BE2C (cell line): ENCODE measurements at places on chromosomes 2 and 18.

DNA sequence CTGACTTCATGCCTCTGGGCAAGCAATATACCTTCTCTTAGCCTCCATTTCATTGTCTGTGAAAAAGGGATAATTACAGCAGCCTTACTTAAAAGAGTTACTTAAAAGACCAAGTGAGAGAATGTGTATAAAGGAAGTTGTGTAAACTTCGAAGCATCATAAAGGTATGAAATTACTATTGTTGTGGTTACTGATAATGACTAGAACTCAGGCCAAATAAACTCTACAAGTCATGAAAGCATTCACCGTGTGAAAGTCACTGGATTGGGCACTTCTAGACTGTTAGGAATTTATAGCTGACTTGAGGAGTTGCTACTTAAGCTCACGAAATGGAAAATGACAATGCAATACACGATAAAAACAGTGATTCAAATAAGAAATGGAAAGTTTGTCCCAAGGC is 67.4 kb upstream of the HAAO start:
- no peak for DNase-seq

GRCh38 chr2:150339951-150340350 is 147.5 kb downstream of the RND3 start:
- no peak for DNase-seq

- no peak for DNase-seq
Observed at GRCh38 chr2:42752314-42752713, 11.6 kb downstream of the OXER1 start.

- DNase-seq: no peak
Observed at GRCh38 chr2:51335087-51336058, 303.4 kb upstream of the NRXN1 start.

DNA sequence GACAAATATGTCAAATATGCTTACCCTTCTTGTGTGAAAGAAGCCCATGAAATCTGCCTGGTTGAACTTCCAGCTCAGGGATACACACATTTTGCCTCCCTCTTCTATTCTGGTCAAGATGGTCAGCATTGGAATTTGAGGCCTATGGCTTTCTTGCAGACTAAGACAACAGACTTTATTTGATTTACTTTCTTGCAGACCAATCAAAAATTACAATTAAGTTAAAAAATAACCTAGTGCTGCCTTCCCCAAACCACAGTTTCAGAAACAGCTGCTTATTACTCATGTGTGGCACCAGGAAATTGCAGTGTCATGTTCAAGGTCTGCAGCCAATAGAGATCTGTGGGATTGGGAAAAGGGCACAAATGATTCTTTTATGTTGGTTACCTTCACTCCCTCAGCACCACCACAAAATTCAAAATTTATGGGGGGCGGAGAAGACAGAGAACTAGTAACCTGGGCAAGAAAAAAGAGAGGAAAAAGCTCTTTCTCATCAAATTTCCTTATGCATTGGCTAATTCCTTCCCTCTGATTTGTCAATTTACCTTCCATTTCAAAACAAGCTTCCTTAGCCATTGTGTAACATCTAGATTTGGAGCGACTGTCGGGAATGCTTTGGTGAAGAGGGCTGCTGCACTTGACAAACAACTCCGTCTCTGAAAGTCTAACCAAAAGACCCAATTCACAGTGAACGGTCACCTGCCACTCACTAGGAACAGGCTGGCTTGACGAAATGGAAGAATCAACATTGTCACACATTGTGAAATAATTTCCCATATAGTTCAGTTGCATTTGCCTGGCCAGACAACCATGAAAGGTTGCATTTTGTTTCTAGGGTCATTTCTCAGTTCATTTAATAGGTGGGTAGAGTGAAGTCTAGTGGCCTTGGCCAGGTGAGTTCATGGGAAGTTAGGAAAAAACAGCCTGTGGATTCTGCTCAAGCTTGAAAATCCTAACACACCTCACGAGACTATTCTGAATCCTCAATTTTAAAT is 100.4 kb upstream of the FZD5 start:
- DNase-seq: no peak

- no peak for DNase-seq
Observed at GRCh38 chr2:30923623-30924022, 116.4 kb upstream of the CAPN13 start.

DNA sequence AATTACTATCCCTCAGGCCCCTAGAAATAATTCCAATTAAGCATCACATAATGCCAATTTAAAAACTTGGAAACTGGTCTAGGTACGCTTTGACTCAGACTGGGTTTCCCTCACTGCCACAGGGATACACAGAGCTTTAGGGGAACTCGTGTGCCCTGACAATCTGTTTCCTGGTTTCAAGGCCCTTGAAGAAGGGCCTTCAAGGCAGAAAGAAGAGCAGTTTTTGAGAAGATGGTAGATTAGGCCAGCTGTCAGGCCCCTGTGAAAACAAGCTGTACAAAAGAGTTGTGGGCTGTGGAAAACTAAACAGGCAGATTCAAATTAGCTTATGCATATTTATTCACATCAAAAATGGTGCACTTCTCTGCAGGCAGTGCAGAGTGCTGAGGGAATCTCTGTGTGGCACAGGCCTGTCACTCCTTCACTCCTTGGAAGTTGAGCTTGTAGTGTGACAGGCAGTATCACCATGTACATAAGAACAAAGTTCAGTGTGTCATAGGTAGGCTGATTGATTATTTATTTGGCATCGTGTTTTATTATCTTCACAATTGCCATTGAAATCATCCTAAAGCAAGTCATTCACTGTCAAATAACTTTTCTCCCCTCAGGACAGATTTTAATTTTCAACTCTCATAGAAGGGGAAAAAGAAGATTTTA is 614.4 kb upstream of the GYPC start:
- DNase-seq: no peak
